ENCODE measurements at places on chromosomes 5 and 9.

- no peak for DNase-seq
Observed at GRCh38 chr5:105088102-105088501, 1525.5 kb upstream of the NUDT12 start.

GRCh38 chr5:109688630-109688969 is 1.1 kb upstream of the MAN2A1 start:
- no peak for DNase-seq

- no peak for DNase-seq
Observed at GRCh38 chr9:886886-887285, 45.4 kb downstream of the DMRT1 start.

DNA sequence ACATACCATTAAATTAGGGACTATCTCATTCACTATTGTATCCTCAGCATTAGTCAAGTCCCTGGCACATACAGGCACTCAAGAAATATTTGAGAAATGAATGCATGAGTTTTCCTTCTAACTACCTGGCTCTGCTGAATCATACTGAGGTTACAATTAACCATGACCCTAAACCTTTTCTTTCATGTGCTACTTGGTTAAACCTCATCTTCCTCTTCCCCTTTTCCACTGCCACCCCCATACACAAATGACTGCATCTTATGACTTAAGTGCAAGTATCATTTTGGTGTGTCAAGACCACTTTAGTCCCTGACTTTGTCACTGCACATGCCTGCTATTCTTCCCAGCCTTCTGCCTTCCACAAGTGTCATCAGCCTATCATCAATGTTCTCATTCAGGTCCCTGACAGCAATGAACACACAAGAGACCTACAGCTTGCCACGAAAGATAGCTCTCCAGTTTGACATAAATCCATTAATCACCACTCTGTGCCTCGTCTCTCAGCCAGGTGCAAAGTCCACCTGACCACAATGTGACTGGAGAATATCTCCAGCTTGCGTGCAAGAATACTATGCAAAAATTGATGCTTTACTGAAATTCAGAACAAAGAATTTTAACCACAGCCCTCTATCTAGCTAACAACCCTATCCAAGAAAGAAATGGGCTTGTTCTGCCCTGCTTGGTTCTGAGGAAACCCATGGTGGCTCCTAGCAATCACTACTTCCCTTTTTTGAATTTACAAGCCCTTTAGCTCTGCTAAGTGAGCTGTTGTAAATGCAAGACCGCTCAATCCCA is 74.5 kb downstream of the MAPKAP1 start:
- DNase-seq = peak; percentile 85

DNA sequence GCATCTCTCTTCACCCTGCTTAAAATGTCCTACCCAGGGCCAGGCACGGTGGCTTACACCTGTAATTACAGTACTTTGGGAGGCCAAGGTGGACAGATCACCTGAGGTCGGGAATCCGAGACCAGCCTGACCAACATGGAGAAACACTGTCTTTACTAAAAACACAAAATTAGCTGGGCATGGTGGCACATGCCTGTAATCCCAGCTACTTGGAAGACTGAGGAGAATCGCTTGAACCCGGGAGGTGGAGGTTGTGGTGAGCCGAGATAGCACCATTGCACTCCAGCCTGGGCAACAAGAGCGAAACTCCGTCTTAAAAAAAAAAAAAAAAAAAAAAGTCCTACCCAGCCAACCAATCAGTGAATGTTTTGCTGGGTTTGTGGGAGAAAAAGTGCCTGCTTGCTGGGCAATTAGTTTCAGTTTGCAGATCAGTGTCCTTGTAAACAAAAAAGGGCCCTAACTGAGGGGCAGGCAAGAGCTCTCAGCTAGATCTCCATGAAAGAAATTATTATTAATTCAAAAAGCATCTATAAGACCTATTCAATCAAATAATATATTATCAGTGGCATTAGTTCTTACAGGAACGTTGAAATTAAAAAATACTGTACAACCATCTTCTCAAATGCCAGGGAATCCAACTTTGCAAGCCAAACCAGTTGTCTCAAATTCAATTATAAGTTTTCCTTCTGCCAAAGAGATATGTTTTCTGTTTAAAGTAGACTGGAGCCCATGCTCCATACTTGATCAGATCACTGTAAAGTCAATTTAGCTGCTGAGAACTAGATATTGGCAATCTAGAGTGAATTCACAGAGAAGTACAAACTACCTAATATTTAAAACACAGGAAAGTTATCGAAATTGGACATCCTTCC is 3.9 kb downstream of the MEGF9 start:
- DNase-seq = peak; percentile 73

DNA sequence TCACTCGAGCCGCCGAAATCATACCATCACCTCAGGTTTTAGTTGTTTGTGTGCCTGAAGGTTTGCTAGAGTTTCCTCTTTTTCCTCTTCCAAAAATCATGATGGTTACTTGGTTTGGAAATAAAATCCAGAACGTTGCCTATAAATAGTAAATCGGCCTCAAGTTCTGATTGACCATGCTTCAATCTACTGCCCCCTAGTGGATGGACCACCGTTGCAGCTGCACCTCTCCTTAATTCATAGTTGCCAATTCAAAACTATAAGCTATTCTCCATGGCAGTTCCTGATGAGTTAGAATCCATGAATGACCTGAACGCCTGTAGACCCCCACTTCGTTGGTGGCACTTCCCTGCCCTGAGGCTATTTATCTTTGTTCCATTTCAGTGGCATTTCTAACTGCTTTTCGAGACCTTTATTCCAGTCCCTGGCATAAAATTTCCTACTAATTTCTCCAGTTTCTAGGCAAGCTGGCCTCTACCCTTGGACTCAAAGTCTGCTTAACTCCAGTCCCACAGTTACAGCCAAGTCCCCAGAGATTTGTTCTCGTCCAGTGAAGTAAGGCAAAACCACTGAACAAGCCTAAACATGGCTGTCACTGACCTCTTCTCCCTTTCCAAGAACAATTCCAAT is 422.6 kb downstream of the EFNA5 start:
- peak; percentile 30 for DNase-seq

- DNase-seq = peak; percentile 87
Observed at GRCh38 chr5:6158974-6159831, 219.1 kb downstream of the MED10 start.

GRCh38 chr5:7394889-7395431 is 978 bp upstream of the ADCY2 start:
- DNase-seq = no peak

GRCh38 chr5:138469540-138470321 is 4.5 kb downstream of the EGR1 start:
- peak; percentile 53 for DNase-seq

Data from mammary epithelial cell (primary cell).